ENCODE measurements at places on chromosomes 6 and 20.

GRCh38 chr6:13080462-13081188 is 247.7 kb downstream of the TBC1D7 start:
- no peak for DNase-seq

DNA sequence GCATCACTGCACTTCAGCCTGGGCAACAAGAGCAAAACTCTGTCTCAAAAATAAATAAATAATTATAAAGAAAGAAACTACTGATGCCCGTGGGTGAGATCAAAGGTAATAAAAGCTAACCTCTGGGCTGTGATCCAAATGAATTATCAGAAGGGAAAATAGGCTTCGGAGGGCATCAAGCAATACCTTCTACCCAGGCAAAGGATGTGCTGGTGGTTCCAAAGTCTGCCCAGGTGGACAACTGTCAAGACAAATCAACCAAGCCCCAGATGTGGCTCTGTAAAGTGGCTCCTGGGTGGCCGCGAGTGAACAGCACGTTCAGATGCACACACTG is 95.6 kb downstream of the SCML4 start:
- DNase-seq = no peak

GRCh38 chr20:41443691-41444090 is 77.1 kb upstream of the EMILIN3 start:
- no peak for DNase-seq

- DNase-seq = no peak
Measured at GRCh38 chr6:142913036-142913510, 31.9 kb downstream of the HIVEP2 start.

- no peak for DNase-seq
Measured at GRCh38 chr6:4176907-4177306, 41.5 kb upstream of the ECI2 start.

GRCh38 chr6:125310994-125311649 is 9.4 kb upstream of the HDDC2 start:
- DNase-seq = peak; percentile 41

DNA sequence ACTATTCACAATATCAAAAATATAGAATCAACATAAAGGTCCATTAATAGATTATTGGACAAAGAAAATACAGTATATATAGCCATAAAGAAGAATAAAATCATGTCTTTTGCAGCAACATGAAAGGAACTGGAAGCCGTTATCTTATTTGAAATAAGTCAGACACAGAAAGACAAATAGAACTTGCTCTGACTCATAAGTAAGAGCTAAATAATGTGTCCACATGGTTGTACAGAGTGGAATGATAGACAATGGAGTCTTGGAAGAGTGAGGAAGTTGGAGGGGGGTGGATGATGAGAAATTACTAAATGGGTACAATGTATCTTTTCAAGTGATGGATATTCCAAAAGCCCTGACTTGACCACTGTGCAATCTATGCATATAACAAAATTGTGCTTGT is 613.5 kb downstream of the PHF3 start:
- no peak for DNase-seq

DNA sequence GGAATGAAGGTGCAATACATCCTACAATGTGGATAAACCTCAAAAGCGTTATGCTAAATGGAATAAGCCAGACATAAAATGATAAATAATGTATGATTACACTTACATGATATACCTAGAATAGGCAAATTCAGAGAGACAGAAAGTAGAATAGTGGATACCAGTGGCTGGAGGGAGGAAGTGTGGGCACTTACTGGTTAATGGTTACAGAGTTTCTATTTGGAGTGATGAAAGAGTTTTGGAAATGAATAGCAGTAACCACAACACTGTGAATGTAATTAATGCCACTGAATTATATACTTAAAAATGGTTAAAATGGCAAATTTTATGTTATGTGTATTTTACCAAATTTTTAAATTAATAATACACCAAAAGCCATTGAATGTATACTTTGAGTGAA is 71.4 kb upstream of the CST7 start:
- DNase-seq = no peak

DNA sequence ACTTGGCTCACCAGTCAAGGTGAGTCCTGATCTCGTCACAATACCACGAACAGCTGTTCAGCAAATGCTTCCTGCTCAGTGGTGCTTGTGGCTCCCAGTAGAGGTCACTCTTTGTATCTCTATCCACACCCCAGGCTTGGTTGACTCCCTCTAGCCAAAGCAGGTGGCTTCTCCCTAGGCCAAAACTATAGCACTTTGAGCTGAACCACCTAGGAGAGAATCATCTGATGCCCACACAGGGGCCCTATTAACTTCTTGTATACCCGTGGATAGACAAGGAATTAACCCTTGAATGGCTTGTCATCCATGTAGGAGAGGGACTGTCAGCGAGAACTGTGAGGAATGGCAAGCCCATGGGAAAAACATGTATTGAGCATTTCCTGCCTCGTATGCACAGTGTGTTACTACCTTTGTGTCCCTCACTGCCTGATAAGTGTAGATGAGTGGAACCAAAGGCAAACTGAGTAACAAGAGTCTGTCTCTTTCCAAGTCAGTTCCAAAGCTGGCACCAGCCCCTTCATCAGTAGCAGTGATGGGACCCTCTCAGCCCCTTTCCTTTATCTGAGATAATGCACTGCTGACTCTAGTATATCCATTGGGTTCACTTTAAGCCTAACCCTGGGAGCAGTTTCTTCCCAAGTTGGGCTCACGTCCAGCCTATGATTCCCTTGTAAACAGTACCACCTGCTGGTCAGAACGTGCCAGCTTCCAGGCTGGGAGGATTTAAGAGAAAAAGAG is 42.5 kb downstream of the EIF2S2 start:
- DNase-seq = peak; percentile 88

- no peak for DNase-seq
Measured at GRCh38 chr6:148069256-148069655, 273.4 kb upstream of the SASH1 start.

- no peak for DNase-seq
Measured at GRCh38 chr6:7267466-7268091, 45.4 kb downstream of the SSR1 start.

GRCh38 chr20:23436681-23437080 is 2.8 kb upstream of the CSTL1 start:
- DNase-seq = no peak

- no peak for DNase-seq
Measured at GRCh38 chr6:5394280-5394679, 133.0 kb downstream of the FARS2 start.

- DNase-seq = no peak
Measured at GRCh38 chr20:8424010-8424409, 291.9 kb downstream of the PLCB1 start.

DNA sequence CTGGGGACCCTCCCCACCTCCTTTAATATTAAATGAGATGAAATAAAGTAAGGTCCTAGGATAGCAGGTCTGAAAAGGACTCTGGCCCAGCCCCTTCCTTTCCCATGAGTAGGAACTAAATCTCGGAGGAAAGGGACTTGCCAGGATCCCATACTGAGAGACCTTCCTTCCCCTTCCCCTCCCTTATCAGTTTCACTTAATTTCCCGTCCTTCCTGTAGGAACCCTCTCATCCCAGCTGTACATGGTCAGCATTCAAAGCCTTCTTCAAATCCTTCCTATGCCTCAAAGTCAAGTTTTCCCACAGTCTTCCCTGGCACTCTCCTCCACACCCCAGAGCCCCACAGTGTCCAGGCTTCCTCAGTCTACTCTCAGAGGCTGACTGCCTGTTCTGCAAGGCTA is 71.3 kb upstream of the MYL9 start:
- no peak for DNase-seq

DNA sequence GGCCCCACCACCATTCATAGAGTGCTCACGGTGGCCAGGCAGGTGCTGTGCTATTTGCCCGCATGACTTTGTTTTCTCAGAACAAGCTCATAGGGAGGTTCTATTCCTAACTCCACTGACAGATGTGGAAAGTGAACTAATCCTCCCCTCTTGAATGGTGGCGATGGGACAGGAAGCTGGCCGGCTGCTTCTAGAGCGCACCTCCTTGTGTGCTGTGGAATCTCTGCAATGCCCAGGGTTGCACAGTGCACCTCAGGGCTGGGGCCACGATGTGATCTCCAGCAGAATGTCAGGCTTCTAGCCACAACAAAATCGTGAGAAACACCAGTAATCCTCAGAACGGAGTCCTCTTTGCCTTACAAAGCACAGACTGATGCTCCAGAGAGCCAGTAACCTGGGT is 53.8 kb upstream of the SLC22A23 start:
- DNase-seq = no peak

DNA sequence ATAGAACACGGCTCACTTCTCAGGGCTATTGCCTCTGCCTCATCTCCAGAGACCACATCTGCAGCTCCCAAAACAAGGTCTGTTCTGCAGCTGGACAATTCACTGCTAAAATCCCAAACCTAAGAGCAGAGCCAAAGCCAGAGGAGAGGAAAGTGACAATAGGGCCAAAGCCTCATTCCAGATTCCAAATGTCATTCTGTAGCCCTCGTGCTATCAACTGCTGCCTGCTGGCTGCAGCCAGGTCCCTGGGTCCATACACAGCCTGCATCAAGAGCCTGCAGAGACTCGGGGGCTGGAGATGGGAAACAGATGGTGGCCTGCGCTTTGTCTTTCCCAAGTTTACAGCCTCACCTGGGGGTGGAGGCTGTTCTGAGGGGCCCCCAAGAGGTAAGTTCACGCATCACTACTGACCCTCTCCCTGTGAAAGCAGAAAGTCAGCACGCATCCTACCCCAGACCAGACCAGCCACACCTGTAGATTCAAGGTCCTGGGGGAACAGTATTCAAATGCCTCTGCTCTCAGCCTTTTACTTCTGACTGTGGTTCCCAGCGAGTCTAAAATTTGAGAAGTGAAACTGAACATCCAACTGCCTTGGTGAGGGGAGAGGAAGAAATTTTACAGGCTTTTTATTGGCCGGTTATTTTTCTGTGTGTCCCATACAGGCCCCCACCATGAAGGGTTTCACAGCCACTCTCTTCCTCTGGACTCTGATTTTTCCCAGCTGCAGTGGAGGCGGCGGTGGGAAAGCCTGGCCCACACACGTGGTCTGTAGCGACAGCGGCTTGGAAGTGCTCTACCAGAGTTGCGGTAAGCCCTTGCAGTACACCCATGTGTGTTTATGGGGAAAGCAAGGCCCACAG is at the start of gene LY86:
Gene LY86, plus strand, starts transcription at position 657 of the 860 bp plus-strand sequence. Its CDS starts 15 bp downstream, at position 672.
- DNase-seq = no peak

DNA sequence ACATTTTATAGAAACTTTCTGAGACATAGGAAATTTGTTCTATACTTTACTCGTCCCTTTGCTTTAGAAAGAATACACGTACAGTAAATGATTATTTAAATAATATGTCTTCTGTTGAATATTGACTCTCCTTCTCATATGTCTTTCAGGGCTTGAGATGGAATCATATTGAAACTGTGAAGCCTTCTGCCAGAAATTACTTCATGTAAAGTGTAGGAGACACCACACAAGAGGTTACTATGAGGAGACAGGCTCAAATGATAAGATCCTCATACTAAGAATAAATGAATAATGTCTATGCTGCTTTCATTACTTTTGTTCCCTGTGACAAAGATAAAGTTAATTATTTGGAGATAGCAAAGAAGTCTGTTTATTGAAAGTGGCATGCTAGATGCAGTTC is 1240.3 kb upstream of the MAP3K7 start:
- no peak for DNase-seq

- no peak for DNase-seq
Measured at GRCh38 chr6:149203509-149203908, 114.0 kb upstream of the TAB2 start.

GRCh38 chr20:32155017-32155981 is 45.8 kb downstream of the TM9SF4 start:
- peak; percentile 63 for DNase-seq

DNA sequence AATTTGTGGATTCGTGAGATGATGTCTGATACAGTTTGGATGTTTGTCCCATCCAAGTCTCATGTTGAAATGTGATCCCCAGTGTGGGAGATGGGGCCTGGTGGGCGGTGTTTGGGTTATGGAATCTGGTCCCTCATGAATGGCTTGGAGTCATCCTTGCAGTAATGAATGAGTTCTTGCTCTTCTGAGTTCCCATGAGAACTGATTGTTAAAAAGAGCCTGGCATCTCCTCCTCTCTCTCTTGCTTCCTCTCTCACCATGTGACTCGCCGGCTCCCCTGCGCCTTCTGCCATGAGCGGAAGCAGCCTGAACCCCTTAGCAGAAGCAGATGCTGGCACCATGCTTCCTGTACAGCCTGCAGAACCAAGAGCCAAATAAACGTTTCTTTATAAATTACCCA is 30.5 kb upstream of the RPP40 start:
- no peak for DNase-seq

DNA sequence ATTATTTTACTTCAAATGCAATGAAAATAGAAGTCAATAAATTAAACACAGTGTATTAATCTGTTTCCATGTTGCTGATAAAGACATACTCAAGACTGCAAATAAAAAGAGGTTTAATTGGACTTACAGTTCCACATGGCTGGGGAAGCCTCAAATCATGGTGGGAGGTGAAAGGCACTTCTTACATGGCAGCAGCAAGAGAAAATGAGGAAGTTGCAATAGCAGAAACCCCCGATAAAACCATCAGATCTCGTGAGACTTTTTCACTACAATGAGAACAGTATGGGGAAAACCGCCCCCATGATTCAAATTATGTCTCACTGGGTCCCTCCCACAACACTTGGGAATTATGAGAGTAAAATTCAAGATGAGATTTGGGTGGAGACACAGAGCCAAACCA is 82.2 kb downstream of the GPR63 start:
- DNase-seq = no peak

- DNase-seq = no peak
Measured at GRCh38 chr20:63084563-63084927, 77.8 kb upstream of the BHLHE23 start.

DNA sequence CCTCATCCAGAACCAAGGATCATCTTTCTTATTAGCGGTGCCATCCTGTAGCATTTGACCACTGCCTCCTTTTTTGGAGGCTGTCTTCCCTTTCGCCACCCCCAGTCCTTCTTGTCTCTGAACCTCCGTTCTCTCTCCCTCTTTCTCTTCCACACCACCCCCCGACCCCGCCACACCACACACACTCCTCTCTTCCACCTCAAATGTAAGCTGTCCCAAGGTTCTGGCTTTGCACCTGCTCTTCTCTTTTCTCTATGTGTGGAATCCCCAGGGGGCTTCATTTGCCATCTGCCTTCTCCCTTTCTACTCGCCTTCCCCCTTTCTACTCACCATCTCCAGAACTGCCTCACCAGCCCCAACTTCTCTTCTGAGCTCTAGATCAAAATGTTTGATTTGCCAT is 111.3 kb upstream of the CDYL start:
- no peak for DNase-seq

- DNase-seq = no peak
Measured at GRCh38 chr6:41075651-41076626, 3.2 kb downstream of the NFYA start.
